ENCODE measurements at places on chromosomes 13 and 19.

DNA sequence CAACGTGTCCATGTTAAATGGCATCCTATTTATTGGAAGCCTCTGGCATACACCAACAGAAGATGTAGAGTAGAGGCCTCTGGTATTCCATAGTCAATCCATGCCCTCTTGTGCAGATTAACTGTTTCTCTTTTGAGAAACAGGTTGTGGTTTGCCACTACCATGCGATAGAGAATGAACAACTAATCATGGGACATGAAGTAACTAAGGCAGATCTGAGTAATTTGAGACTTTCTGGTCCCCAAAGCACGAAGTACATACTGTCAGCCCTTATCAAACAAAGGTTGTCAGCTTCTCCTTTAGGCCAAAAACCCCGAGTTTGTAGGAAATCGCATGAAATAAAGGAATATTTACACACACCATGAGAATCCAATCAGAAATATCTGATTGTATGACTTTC is 3.6 kb downstream of the ZNF121 start:
- DNase-seq, result no peak

DNA sequence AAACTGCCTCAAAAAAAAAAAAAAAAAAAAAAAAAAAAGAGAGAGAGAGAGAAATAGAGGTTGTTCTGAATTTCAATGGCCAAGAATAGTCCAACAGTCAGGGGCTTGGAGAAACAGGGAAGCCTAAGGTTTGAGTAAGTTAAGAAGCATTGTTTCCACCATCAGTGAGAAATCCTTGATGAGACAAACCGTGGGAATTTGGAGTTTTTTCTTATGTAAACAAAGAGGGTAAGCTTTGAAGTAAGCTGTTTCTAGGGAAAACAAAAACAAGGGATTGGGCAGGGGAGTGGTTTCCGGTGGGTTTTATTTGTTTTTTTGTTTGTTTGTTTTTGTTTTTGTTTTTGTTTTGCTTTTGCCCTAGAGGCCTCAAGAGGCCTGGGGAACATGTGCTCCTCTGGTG is 11.2 kb upstream of the ERVV-1 start:
- DNase-seq, result no peak

DNA sequence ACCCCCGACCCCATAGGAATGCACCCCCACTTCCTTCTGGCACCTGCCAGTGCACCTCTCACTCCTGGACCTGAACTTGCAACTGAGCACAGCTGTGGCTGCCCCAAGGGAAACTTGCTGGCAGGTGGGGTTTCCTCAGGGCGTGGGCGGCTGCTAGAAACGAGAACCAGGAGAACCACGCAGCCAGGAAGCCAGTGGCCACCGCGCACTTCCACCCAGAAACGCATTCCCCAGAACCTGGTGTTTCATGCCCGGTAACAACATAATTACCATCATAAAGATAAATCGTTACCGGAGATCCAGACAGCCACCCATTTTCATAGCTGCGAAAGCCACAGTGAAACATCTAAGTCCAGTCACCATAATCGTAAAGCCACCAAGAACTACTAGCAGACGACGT is 75.2 kb upstream of the C13orf46 start:
- no peak for DNase-seq

DNA sequence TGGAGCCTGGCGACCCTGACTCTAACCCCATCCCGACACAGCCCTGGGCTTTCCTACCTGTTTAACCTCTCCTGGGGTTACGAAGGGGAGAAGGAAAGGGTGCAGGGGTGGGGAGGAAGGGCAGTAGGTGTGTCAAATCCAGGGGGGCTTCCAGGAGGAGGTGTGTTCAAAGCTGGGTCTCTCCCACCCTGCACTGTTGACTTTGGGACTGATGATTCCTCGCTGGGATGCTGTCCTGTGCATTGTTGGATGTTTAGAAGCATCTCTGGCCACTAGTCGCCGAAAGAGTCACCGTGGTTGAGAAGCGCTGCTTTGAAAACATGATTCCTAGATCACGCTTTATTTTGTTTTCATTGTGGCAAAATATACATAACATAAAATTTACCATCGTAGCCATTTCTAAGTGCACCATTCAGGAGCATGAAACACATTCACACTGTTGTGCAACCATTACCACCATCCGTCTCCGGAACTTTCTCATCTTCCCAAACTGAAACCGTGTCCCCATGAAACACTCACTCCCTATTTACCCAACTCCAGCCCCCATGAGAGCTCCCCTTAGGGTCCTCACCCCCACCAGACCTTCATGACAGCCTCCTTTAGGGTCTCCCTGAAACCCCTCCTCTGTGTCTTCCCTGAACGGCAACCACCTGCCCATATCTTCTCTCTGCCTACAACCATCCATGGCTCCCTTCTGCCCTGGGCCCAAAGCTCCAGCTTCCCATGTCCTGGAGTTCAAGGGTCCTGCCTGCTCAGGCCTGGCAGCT is 4.4 kb upstream of the FCER2 start:
- no peak for DNase-seq

GRCh38 chr13:71408416-71408815 is 458.6 kb downstream of the DACH1 start:
- DNase-seq, result no peak

- DNase-seq, result no peak
These were observed 2.7 kb upstream of the RPS15 start for GRCh38 chr19:1435378-1435989.

- DNase-seq, result no peak
These were observed 977.5 kb upstream of the SPRY2 start for GRCh38 chr13:81318231-81319019.

DNA sequence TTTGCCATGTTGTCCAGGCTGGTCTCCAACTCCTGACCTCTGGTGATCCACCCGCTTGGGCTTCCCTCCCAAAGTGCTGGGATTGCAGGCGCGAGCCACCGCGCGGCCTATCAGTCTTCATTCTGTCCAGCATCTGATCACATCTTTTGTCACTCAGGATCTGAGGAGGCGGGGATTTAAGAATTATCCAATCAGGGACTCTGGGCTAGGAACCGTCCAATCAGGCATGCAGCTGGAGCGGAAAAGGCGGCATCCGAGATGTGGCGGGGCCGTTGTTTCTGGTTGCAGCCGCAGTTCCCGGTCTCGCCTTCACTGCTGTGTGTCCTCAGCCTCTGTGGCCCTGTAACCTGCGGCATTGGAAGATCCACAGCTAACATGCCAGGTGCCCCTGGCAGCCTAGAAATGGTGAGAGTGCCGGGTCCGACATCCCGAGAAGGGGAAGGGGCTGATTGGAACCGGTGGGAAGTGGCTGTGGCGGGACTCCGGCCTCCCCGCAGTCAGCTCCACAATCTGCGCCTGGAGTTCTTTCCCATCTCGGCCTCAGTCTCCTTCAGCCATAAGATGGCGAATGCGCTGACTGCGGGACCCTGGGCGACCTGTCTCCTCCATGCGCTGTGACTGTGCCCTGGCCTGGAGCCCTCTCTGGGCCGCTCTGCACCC is at the start of gene ZNF729:
ZNF729 (plus strand) TSS at position 291 of the 660 bp plus-strand sequence; CDS start at position 376, 85 bp downstream.
- no peak for DNase-seq

DNA sequence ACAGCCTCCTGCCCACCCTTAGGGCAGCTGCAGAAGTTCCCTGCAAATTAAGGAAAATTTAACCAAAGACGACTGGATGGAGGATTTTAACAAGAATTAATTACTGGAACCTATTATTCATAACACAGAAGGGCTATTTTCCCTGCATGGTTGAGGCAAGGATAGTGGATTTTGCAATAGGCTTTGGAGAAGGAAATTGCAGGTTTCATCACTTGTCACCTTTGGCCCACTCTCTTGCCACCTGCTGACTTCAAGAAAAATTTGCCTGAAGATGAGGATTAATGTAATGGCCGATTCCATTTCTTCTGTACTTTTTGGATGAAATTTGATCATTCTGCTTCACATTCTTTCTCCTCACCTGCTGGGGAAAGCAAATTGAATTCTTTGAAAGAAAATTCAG is 261.7 kb downstream of the FGF9 start:
- no peak for DNase-seq

GRCh38 chr13:76440568-76440967 is 445.6 kb downstream of the KCTD12 start:
- no peak for DNase-seq

GRCh38 chr19:51009061-51009891 is 7.9 kb upstream of the KLK8 start:
- no peak for DNase-seq

GRCh38 chr13:73872397-73872796 is 261.8 kb downstream of the KLF12 start:
- no peak for DNase-seq

DNA sequence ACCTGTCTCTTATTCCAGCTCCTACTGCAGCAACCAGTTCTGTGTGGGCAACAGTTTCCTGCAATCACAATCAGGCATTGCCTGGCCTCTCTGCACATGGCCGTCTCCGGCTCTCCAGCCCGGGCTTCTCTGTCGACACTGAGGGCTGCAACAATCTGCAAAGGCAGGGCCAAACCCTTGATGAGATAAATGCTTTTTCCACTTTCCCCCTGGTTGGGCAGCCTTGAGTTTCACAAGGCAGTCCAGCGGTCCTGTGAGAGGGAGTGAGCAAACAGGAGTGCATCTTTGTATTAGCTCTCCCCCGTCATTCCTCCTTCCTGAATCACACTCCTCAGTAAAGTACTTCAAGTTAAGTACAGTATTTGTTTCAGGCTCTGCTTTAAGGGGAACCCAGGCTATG is 40.7 kb upstream of the VWA8 start:
- DNase-seq, result no peak

DNA sequence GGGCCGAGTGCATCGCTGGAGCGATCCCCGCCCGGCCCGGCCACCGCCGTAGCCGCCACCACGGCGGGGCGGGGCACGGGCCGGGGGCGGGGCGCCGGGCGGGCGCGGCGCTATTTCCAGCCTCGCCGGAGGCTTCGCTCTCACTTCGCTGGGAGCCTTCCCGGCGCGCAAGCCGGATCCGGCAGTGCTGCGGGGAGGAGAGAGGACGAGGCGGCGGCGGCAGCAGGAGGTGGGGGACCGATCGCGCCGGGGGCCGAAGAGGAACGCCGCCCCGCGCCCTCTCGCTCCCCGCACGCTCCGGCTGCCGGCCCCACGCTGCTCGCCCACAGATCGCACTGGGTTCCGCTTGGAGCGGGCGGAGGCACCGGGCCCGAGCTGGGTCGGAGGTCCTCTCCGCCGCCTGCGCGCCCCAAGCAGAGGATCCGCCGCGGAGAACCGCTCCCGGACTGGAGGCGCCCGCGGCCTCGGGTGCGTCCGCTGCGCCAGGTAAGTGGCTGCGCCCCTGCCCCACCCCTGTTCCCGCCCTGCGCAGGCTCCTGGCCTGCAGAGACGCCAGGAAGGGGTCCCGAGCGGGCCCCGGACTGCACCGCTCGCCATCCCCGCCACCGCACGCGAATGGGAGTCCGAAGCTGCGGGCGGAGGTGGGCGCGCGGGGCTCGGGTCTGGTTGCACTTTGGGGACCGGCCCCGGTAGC is at the start of gene CHST8:
CHST8 (plus strand) TSS at position 143 of the 694 bp plus-strand sequence. CDS start 67,309 bp downstream, outside the sequence.
- no peak for DNase-seq

GRCh38 chr19:16164222-16164890 is 9.0 kb downstream of the CIB3 start:
- DNase-seq, result no peak

GRCh38 chr19:40336601-40336900 is 11.6 kb downstream of the C19orf47 start:
- no peak for DNase-seq

GRCh38 chr13:113923376-113924063 is 50.4 kb downstream of the C13orf46 start:
- DNase-seq, result peak; percentile 17

- no peak for DNase-seq
These were observed 754.0 kb downstream of the DIAPH3 start for GRCh38 chr13:59409634-59410200.

DNA sequence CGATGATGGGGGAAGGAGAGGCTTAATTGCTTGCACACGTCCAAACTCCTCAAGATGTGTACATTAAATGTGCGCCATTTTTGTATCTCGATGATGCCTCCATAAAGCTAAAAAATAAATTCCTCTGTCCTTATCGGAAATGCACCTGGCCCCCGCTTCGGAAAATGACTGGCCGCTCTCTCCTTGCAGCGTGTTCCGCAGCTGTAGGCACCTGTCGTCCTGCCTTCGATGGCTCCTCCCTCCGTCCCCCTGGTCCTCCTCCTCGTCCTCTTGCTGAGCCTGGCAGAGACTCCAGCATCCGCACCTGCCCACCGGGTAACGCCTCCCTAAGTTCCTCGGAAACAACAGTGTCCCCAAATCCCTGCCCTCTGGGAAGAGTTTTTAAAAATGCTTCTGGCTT is 1.1 kb downstream of the GALP start:
- no peak for DNase-seq

DNA sequence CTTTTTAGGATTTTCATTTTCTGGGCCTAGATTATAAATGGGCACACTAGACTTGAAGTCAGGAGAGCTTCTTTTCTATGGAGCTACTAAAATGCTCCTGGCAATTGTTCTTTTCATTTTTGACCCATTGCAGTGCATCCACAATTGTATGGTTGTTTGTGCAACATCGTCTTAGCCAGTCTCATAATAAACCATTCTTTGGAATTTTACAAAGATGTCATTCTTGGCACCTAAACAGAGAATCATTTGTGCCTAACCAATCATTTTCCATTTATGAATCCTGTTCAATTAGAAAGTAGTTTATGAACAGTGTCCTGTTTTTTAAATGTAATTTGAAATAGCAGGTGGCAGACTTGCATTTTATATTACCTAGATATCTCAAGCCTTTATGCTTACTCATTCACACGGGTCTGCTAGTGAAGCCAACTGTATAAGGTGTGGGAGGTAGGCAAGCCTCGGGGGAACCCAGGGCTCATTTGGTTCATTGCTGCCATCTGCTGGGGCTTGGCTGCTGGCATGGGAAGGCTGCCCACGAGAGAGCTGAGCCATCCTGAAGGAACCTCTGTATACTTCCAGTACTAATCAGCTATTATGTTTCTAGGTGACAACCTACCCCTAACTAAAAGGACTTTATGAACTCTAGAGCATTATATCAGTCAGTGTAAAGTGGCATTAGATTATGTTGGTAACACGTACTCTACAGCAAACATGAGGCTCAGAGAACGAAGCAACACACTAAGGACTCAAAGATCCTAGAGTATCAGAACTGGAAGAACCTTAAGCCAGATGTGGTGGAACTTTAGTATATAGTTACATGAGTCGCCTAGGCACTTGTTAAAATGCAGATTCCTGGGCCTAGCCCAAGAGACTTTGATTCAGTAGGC is 60.0 kb downstream of the TPT1 start:
- DNase-seq, result peak; percentile 81

GRCh38 chr13:30049692-30050091 is 199.3 kb upstream of the UBL3 start:
- DNase-seq, result no peak

GRCh38 chr19:19256072-19256969 is 16.8 kb downstream of the TM6SF2 start:
- no peak for DNase-seq

- DNase-seq, result no peak
These were observed 21.8 kb downstream of the CCDC8 start for GRCh38 chr19:46391296-46392251.

DNA sequence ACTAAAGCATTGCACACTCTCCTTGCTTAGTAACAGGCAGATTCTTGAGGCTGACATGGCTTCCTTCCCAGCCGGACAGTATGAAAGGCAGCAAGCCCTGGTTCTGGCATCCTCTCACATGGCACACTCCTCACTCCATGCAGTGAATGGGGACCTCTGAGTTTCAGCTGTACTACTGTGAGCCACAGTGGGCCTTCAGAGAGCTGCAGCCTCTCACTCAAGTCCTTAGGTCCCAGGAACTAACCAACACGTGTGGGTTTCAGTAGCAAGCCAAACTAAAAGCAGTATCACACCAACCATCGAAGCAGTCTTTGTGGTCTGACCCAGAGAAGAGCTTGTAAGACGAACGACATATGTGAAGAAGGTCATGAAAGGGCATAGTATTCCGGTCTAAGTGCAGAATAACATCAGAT is 128.2 kb downstream of the TBC1D4 start:
- DNase-seq, result no peak

All from sciatic nerve (tissue), 2 donors.